ENCODE measurements at places on chromosomes 2 and 18. TPM values are rescaled to one million over a fixed set of nuclear protein-coding genes. Genes with fewer than 3 reads are reported as not detected.

DNA sequence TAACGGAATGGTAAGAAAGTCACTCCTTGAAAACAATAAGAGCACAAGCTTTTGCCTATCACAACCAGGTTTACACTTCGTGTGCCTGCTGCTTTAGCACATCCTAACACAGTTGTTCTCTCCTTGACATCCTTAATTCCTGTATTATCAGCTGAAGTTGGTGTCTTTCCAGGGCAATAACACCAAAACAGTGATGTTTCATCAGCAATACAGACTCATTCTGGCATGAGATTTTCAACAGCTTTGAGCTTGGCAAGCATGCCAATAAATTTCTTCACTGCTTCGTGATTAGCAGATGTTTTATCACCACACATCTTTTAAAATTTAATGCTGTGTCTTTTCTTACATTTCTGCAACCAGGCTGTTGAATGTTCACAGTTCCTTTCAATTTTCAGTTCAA, 148.4 kb downstream of the EIPR1 start:
- DNase-seq, result no peak

DNA sequence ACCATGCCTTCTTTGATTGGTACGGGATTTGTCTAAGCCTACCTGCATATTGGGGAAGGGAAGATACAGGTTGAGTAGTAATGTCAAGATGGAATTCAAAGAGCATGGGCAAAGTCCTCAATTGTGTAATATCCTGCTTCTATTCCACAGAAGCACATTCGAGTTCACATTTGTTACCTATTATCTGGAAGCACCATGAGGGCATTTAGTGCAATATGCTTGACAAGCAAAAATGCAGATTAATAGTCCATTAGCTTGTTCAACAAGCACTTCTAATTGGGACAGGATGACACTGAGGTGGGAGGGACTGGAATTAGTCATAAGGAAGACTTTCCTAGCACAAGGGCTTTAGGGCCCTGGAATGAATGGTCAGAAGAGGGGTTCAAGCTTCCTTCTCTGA, 40.5 kb downstream of the MYO5B start:
- no peak for DNase-seq

- DNase-seq, result peak; percentile 51
These were observed 47.1 kb upstream of the MAP4K3 start for GRCh38 chr2:39484206-39484605.

DNA sequence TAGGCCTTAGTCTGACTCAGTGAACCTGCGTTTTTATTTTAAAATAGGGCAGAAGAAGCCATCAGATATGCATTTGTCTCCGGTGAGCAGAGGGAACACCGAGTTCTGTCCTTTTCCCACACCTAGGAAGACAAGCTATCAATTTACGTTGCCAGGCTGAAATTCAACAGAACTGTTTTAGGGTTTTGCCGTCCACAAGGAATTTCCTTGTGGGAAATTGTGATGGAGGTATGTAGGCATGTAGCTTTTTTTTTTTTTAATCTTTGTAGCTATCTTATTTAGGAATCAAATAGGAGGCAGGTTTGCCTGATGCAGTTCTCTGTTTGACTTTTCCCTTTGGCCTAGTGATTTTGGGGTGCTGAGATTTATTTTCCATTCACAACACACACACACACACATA, 62.0 kb upstream of the ASAP2 start:
- DNase-seq, result no peak

DNA sequence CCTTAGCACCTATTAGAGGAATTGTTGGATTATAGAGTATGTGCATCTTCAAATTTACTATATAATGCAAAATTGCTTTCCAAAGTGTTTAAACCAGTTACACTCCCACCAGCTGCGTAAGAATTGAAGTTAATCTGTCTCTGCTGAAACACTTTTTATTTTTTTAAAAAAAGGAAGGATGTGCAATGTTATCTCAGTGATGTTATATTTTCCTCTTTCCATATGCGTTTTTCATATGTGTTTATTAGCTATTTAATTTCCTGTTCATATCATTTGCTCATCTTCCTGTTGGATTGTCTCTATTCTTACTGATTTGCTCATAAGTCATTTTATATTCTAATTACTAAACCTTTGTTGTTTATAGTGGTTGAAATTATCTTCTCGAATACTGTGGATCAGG, 63.2 kb upstream of the RFX8 start:
- no peak for DNase-seq

- DNase-seq, result no peak
These were observed 129.9 kb downstream of the ZBTB7C start for GRCh38 chr18:48279312-48279711.

DNA sequence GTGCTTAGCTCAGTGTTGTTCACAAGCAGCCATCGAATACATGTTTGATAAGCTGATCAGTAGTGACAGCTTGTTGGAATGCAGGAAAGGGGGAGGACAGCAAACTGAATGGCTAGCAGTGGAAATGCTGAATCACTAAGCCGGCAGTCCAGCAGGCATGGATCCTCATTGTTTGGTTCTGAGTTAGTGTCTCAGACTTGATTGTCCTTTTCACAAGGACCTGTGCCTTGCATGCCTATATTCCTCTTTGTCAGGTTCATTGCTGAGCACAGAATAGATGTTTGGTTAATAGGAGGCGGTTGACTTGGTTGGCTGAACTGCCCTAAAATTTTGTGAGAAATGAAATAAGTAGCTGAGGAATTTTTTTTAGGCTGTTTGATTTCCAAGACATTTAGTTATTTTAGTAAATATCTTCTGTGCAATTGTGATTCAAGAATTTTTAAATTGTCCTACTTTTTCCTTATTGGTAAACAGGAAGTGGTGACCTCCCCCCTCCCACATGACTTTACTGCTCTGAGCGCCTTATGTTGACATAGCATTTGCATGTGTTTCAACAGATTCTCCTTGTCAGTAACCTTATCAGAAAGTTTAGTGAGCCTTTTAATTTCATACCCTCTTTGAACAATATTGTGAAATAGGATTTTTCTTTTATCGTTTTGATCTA, 21.4 kb upstream of the STON1 start:
- peak; percentile 83 for DNase-seq

- no peak for DNase-seq
These were observed 362.2 kb downstream of the LRATD1 start for GRCh38 chr2:14994721-14995120.

DNA sequence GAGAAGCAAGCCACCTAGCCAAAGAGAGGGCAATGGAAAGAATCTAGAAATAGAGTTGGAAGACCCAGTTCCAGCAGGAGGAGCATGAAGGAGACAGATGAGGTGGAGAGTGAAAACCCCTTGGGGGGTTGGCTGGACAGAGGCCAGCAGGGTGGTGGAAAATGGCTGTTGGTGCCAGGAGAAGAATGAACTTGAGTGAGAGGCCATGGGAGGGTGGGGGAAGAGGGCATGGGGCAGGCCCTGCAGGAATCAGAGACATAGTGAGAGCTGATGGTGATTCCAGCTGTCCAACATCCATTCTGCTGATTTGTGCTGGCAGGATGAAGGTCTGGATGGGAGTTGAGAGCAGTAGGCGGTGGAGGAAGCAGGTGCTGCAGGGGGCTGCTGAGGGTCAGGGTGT, 108.0 kb upstream of the TNP1 start:
- DNase-seq, result no peak

- DNase-seq, result no peak
These were observed 50.2 kb upstream of the MRPL33 start for GRCh38 chr2:27721335-27721734.

GRCh38 chr18:7541835-7542234, 25.3 kb upstream of the PTPRM start:
- no peak for DNase-seq

DNA sequence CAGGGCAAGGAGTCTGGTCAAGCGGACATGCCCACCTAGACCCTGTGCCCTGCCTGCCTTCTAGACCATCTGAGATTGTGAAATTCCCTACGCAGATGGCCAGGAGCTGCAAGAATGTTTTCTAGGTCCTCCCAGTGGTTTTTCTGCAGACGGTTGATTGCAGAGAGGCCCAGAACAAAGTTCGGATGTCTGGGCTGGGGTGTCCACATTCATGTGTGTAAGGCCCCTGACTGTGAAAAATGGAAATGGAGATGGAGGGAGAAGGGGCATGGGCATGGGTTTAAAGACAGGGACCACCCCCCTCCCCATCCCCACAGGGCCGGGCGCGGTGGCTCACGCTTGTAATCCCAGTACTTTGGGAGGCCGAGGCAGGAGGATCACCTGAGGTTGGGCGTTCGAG, 11.8 kb downstream of the ARHGAP25 start:
- no peak for DNase-seq

The MPHOSPH10 gene
- 18.9 TPM for total RNA-seq

DNA sequence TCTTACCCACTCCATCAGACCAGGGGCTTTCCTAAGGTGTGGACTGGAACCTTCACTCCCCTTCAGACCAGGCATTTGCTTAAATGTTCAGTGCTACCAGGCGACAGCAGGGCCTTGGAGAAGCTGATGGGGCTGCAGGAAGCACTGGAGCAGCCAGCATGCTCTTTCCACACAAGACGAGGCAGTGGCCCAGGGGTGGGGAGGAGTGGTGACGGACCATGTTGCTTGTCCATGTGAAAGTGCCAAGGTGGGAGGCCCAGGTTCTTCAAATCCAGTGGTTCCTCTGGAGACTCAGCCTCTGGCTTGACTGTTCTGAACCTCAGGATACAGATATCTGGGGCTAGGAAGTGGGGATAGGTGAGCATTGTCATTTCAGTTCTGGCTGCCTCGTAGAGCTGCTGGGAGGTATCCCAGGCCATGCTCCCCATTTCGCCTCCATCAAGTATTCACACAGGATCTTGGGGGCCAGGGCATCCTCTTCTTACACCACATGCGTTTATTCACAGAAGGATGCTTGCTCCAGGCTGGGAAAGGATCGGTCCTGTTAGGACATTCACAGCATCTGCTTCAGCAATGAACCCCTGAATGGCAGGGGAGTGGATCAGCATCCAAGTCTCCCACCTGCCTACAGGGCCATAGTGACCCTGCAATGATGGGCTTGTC, 62.2 kb downstream of the SFXN5 start:
- DNase-seq, result no peak

The ASXL3 gene
- total RNA-seq, result 0.05 TPM

- no peak for DNase-seq
These were observed 10.9 kb upstream of the PEX13 start for GRCh38 chr2:61006486-61007105.

DNA sequence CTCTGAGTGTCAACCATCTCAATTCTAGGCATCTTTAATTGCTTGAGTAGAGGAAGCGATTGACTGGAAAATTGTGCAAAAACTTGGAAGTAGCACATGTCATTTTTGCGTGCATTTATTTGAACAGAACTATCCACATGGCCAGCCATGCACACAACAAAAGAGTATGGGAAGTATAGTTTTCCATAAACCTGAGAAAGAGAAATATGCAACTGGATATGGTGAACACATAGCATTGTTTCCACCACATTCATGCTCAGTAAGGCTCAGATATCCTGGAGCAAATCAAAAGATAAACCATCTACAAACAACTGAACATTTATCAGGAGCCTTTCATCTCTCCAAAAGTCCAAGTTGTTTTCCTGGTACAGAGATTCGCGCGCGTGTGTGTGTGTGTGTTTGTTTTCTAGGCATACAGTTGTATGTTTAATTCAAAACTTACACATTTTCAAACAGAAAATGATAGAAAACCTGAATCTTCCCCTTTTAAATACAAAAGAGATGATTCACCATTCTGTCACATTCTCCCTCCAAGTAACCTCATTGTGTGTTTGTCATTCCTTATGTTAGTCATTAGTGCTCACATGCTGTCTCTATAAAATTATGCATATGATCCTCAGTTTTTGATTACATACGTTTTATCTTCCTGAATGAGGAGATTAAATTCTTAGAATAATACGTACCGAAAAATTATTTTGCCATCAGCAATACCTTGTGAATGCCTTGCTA, 780.4 kb upstream of the NRXN1 start:
- DNase-seq, result peak; percentile 18

DNA sequence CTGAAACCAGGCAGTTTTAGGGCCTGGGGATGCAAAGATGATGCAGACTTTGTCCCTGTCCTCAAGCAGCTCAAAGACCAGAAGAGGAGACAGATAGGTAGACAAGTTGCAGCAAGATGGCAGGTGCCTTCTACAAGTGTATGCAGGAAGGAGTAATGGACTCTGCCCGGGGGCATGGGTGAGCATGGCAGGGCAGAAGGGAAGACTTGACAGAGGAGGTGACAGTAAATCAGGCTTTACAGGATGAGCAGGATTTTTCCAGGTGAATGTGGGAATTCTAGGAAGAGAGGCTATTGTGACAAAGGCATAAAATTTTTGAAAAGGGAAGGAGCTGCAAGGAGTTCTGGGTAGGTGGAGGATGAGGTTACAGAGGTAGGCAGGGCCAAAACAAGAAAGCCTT, 4.7 kb downstream of the EFEMP1 start:
- DNase-seq, result no peak

GRCh38 chr18:74524097-74524496, 10.2 kb upstream of the CNDP1 start:
- DNase-seq, result no peak

DNA sequence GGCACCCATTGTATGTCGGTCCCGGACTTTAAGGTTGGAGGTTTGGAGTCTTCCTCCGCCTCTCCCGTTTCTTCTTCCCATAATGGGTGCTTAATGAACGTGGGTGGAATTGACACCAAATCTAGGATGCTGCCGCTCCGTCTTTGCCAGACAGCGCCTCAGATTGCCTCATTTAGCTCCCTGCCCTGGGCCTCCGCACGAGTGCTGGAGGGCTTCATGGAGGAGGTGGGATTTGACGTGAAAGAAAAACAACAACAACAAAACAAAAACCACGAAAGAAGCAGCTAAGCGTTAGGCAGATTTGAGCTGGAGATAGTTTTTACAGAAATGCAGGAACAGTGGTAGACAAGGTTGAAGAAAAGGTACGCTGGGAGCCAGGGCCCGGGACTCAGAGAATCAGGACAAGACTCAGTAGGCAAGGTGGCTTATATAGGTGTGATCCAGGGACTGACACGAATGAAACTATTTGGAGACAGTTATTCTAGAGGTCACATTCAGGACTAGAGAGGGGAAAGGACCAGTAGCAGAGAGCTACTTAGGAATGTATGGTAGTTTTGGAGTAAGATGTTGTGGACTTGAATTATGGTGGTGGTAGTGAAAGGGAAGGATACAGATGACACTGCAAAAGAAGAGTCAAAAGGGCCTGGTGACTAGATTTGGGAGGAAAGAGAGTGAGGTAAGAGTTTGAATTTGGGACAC, 605 bp downstream of the ZNF2 start:
- DNase-seq, result no peak

The COLEC12 gene
- total RNA-seq, result 45.1 TPM

GRCh38 chr2:173386738-173387065, 32.0 kb downstream of the CDCA7 start:
- DNase-seq, result no peak

GRCh38 chr2:177192788-177193187, 19.8 kb upstream of the HNRNPA3 start:
- no peak for DNase-seq

The OTOS gene
- not detected for total RNA-seq
